ENCODE measurements at places on chromosomes 2 and 18. TPM values are rescaled to one million over a fixed set of nuclear protein-coding genes. Genes with fewer than 3 reads are reported as not detected.

The DSC3 gene
- 0.23 TPM for total RNA-seq

DNA sequence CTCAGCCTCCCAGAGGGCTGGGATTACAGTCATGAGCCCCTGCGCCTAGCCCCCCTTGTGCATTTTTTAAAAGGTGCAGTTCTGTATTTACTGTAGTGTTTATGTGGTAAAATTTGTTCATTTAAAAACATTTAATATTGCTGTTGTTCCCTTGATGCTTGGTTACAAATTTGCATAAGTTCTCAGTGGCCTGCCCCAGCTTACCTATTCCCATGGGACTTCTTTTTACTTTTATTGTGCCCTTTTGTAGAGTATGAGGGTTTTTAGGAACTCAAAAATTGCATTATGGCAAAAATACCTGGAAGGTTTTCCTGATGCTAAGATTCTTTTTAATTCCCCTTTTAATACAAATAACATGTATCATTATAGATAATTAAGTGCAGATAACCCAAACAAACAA lies 63.0 kb downstream of the DGKD start:
- DNase-seq, result no peak

DNA sequence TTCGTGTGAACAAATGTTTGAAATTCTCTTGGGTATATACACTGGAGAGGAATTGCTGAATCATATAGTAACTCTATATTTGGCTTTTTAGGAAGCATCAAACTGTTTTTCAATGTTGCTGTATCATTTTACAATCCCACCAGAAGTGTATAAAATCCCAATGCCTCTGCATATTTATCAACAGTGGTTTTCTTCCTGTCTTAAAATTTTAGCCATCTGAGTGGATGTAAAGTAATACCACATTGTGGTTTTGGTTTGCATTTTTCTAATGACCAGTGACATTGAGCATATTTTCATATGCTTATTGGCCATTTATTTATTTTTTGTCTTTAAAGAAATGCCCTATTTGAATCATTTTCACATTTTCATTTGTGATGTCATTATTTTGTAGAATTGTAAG lies 22.8 kb upstream of the LRP1B start:
- no peak for DNase-seq

The LANCL1 gene
- total RNA-seq, result 42.8 TPM

The SLC38A11 gene
- total RNA-seq, result 0.46 TPM

- DNase-seq, result no peak
These were observed 221.4 kb downstream of the ARL4C start for GRCh38 chr2:234275515-234275914.

GRCh38 chr2:144217853-144218633 lies 301.9 kb downstream of the ZEB2 start:
- no peak for DNase-seq

The SLC9A2 gene
- 4.1 TPM for total RNA-seq

GRCh38 chr2:25976983-25977741 lies 5.1 kb downstream of the KIF3C start:
- DNase-seq, result no peak

Data from Panc1 (cell line).